ENCODE measurements at places on chromosomes 5 and 9.

GRCh38 chr9:81595887-81596543 lies 93.3 kb downstream of the TLE1 start:
- DNase-seq: no peak

DNA sequence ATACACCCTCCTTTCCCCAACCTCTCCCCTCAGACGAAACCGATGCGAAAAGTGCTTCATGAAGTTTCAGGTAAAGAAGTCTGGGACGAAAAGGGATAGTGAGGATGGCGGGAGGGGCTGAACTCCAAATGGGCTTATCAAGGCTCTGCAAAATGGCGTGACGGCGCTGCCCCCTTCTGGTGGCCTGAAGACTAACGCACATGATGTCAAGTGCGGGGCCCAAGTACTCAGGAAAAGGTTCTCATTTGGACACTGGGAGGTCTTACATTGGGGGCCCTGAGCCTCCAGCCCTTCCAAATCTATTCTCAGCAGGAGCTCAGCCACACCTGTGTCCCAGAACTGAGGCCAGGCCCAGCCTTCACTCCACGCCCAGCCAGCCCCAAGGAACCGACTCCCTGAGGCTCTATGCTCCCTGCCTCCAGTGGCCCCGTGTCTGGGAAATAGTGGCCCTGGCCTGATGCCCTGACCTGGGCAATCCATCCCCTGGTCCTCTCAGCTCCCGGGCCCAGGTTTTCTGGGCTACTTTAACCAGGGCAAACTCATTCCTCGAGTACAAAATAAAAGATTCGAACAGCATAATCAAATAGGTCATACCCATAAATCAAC lies 119.9 kb downstream of the KCNIP1 start:
- peak; percentile 46 for DNase-seq

DNA sequence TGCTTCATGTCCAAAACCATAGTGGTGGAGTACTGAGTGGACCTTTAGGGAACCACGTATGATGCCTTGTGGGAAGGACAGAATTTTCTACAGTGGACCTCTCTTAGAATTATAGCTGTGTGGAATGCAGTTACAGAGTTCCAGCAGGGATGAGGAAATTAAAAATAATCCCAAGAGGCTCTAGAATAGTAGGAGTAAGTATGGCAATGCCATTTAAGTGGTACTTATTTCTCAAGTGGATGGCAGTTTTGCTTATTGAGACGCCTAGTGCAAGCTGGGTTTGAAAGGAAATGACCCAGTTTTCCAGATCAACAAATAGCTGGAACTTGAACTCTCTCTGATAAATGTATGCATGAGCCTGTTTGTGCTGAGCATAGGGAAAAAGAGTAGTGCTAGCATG lies 431.6 kb downstream of the PRR16 start:
- DNase-seq: no peak

DNA sequence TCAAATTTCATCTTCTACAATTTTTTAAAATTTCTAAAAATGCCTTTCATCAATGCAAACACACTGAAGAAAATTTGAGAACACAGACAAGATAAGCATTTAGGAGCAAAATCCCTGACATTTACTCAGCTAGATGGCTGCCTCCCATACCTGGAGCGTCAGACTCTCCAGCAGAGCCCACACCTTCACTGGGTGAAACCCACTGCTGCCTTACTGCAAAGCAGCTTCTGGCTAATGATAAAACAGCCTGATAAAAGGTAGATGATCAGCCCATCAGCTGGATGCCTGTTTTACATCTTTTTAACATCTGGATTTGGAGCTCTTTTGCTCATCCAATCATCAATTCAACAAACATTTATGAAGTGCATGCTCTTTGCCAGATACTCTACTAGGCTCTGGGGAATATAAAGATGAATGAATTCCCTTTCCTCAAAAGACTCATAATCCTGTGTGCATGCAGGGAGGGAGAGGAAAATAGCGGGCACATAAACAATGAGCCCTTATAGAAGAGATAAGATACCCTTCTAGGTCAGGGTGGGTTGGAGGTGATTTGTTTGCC lies 271.2 kb downstream of the SAXO1 start:
- no peak for DNase-seq

DNA sequence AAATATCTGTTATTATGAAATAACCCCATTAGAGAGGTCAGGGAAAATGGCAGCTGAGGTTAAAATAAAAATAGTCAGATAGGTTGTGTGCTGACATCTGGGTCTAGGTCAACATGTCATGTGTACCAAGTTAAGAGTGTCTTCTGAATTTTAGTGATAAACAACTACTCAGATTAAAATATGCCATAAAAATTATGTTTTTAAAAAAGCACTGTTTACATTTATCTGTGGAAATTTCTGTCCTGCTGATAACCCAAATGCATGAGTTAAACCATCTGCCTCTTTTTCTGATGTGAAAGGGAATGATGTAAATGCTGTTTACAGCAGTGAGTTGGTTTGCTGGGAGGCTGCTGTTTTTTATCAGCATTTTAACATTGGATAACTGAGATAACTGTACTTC lies 361.2 kb upstream of the TARS1 start:
- DNase-seq: no peak

- no peak for DNase-seq
Measured at GRCh38 chr5:24742334-24742733, 97.6 kb upstream of the CDH10 start.

DNA sequence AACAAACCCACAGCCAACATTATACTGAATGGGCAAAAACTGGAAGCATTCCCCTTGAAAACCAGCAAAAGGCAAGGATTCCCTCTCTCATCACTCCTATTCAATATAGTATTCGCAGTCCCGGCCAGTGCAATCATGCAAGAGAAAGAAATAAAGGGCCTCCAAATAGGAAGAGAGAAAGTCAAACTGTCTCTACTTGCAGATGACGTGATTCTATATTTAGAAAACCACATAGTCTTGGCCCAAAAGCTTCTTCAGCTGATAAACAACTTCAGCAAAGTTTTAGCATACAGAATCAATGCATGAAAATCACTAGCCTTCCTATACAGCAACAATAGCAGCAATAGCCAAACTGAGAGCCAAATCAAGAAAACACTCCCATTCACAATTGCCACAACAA lies 333.7 kb upstream of the EDIL3 start:
- DNase-seq: no peak

DNA sequence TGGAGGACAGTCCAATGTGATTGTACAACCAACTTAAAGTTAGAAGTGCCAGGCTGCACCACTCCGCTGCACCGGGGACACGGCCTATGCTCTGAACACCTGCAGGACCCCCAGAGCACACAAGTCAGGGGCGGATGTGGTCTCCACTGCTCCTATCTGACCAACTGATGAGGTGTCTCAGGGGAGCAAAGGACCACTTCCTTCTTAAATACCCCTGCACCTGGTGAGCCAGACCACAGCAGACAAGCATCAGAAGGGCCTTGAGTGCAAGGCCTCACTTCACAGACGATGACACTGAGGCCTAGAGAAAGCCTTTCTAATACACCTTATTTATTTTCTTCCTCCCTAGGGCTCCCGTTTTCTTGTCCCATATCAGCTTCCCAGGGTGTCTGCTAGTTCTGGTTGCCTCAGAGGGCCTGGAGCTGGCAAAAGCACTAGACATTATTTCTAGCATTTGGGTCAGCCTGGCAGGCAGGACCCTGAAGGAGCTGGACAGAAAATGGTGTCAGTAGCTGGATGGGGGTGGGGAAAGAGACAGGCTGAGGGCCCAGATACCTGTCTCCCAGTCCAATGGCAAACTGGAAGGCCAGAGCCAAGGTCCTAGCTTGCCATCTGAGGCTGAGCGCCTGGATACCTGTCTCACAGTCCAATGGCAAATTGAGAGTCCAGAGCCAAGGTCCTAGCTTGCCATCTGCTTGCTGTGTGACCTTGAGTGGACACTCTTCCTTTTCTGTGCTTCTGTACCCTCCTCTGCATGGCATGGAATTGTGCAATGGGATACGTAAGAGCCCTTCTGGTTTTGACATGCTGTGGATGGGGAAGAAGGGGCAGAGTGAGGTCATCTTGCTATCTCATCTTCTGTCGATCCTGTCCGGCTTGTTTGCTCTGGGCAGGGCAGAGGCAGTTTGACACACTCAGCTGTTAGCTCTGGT lies 9.0 kb downstream of the CCDC69 start:
- DNase-seq: no peak

DNA sequence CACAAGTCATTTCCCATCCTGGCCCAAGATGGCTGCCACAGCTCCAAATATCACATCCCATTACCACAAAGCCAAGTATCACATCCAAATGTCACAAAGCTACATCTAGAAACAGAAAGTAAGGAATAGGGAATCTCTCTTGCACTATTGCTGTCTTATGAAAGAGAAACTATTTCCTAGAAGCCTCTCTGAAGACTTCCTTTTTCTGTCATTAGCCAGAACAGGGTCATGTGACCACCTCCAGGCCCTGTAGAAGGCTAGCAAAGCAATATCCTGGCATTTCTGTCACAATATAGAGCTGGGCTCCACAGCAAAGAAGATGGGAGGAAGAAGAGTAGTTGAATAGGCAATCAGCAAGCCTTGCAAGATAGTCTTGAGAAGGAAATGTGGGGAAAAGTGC lies 99.2 kb downstream of the SH3TC2 start:
- DNase-seq: no peak

- no peak for DNase-seq
Measured at GRCh38 chr9:79233542-79233941, 338.2 kb upstream of the TLE4 start.
